ENCODE measurements at places on chromosomes 12 and 14. TPM values are rescaled to one million over a fixed set of nuclear protein-coding genes. Genes with fewer than 3 reads are reported as not detected.

Gene ARHGAP9
- total RNA-seq = under 0.01 TPM

Gene SERPINA1
- total RNA-seq = not detected

Gene KRT6B
- total RNA-seq = 0.13 TPM

Gene CPNE6
- total RNA-seq = not detected

Gene TNS2
- 24.3 TPM for total RNA-seq

Gene KLRF1
- total RNA-seq = 0.16 TPM

Gene RDH16
- 0.19 TPM for total RNA-seq

Gene KCNK10
- total RNA-seq = not detected

Gene ADGRD1
- total RNA-seq = 0.06 TPM

Gene KRT73
- total RNA-seq = not detected

Gene SLC8B1
- total RNA-seq = 14.2 TPM

Gene ALKBH2
- 7.6 TPM for total RNA-seq

Gene AQP2
- not detected for total RNA-seq

Gene ZNF891
- 0.32 TPM for total RNA-seq

Gene CRIP1
- 0.25 TPM for total RNA-seq

Gene EXOC3L4
- total RNA-seq = not detected

Gene DTX1
- total RNA-seq = 0.16 TPM

Gene GPR84
- total RNA-seq = 0.16 TPM

Gene C12orf60
- total RNA-seq = 1.1 TPM

Gene LRP10
- 80.0 TPM for total RNA-seq

Gene ZDHHC22
- under 0.01 TPM for total RNA-seq

Gene TMEM63C
- 0.65 TPM for total RNA-seq

Gene SPX
- total RNA-seq = 0.16 TPM

Gene SFSWAP
- total RNA-seq = 13.4 TPM

Gene TMEM117
- total RNA-seq = 1.9 TPM

Gene MYO1H
- not detected for total RNA-seq

Gene KRT77
- not detected for total RNA-seq

Gene AMDHD1
- total RNA-seq = 0.06 TPM

Gene RACGAP1
- 51.6 TPM for total RNA-seq

Gene CAPZA3
- not detected for total RNA-seq

Gene NTN4
- total RNA-seq = 334 TPM

Gene GDF3
- total RNA-seq = 0.16 TPM

Gene ERBB3
- total RNA-seq = not detected

Gene P2RX4
- total RNA-seq = 301 TPM

Gene MGP
- total RNA-seq = 54.2 TPM

Gene KLHDC1
- total RNA-seq = 2.8 TPM

Gene ADAM20
- 0.16 TPM for total RNA-seq

Gene LRRK2
- total RNA-seq = 1.2 TPM

Gene CCDC38
- total RNA-seq = not detected

Gene PXN
- total RNA-seq = 78.6 TPM

Gene GPR68
- 1.5 TPM for total RNA-seq

Gene LPAR5
- not detected for total RNA-seq

Gene GALNT9
- 0.13 TPM for total RNA-seq

Gene OTOGL
- total RNA-seq = 0.16 TPM

Gene RERGL
- total RNA-seq = not detected

Gene MANSC4
- total RNA-seq = not detected

Gene SIX4
- total RNA-seq = 0.88 TPM

Gene OVCH1
- not detected for total RNA-seq

Gene RBMS2
- total RNA-seq = 65.6 TPM

Gene NEDD8
- 259 TPM for total RNA-seq

Gene HCAR2
- not detected for total RNA-seq

Gene MYBPC1
- not detected for total RNA-seq

Gene SMIM41
- 0.13 TPM for total RNA-seq

Gene TAS2R42
- total RNA-seq = not detected

Gene OR6C3
- not detected for total RNA-seq

Gene SLC38A4
- 4.2 TPM for total RNA-seq

Measured in bladder microvascular endothelial cell (primary cell).